Parietal lobe (tissue), 2 donors: ENCODE measurements at places on chromosomes 6 and 20. TPM values are rescaled to one million over a fixed set of nuclear protein-coding genes. Genes with fewer than 3 reads are reported as not detected.

YWHAB gene
- 127 TPM for total RNA-seq

SLC22A3 gene
- total RNA-seq, result 1.3 TPM

KIFC1 gene
- total RNA-seq, result 7.8 TPM

DDO gene
- total RNA-seq, result not detected

OR11A1 gene
- total RNA-seq, result not detected

SLCO4A1 gene
- total RNA-seq, result 2.5 TPM
